ENCODE measurements at places on chromosomes 16 and 17. TPM values are rescaled to one million over a fixed set of nuclear protein-coding genes. Genes with fewer than 3 reads are reported as not detected.

CACNG3 gene
- not detected for total RNA-seq

CFAP52 gene
- total RNA-seq, result not detected

PIRT gene
- total RNA-seq, result not detected

CAPNS2 gene
- total RNA-seq, result not detected

RND2 gene
- 18.5 TPM for total RNA-seq

GPR179 gene
- 0.07 TPM for total RNA-seq

ABCA9 gene
- 0.09 TPM for total RNA-seq

GALNS gene
- 28.3 TPM for total RNA-seq

PTX4 gene
- total RNA-seq, result 0.30 TPM

IRX5 gene
- total RNA-seq, result 93.0 TPM

TBX2 gene
- total RNA-seq, result 228 TPM

DNA sequence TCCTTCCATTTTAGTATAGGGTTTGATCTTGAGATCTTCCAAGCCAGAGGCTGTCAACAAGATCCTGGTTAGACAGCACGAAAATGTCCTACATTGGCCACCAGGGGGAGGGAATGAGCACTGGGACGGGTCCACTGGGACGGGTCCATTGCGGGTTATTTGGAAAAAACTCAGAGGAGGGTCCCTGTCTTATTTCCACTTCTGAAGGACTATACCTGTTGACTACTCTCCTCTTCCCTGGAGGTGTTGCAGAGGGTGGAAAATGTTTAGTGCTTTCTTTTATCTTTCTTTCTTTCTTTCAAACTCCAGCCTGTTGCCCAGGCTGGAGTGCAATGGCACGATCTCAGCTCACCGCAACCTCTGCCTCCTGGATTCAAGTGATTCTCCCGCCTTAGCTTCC lies 2.5 kb downstream of the TTLL6 start:
- peak; percentile 66 for DNase-seq

GRCh38 chr16:48330841-48331192 lies 54.4 kb downstream of the SIAH1 start:
- no peak for DNase-seq

DNA sequence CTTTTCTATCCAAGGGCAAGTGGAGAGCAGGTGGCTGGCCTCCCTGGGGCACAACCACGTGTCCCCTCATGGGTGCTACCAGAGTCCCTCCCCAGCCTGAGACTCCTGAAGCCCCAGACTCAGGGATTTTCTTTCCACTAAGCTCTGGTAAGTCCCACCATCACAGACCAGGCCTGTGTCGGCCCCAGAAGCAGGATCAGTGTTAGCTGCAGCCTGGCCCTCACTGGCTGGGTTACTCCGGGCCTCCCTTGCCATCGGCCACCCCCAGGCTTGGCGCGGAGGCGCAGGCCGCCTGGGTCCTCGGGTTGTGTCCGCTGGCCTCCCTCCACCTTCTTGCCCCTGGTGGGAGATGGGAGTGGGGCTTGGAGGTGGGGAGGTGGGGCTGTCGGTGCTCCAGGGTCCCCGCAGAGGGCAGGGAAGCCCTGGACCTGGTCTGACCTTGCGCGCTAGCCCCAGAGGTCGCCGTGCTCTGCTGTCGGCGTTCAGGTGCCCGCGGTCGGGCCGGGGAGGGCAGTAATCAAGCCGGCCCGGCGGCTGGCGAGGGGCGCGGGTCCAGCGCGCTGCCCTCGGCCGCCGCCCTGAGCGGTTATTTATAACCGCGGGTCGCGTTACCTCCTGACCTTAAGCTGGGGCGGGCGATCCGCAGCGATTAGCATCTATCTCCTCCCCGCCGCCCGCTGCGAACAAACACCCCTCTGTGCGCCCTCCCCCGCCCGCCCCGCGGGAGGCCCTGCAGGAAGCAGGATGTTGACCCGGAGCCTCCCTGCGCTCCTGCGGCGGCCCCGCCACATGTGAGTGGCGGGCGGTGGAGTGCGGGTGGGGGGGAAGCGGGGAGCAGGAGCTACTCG lies 78.1 kb upstream of the TOB1 start:
- peak; percentile 91 for DNase-seq

DNA sequence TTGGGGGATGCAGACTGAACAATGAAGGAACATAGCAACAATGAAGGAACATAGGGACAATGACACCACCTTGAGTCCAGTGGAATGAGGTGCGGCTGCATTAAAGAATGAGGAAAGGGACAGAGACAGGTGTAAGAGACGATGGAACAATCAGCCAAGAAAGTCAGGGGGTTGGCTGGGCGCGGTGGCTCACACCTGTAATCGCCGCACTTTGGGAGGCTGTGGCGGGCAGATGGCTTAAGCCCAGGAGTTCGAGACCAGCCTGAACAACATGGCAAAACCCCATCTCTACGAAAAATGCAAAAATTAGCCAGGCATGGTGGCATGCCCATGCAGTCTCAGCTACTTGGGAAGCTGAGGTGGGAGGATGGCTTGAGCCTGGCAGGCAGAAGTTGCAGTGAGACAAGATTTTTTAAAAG lies 13.6 kb upstream of the CBFB start:
- DNase-seq, result no peak

GRCh38 chr16:78242239-78242630 lies 142.8 kb downstream of the WWOX start:
- no peak for DNase-seq

- DNase-seq, result peak; percentile 84
Measured at GRCh38 chr16:66954097-66954659, 6.9 kb upstream of the CES3 start.

- no peak for DNase-seq
Measured at GRCh38 chr17:31693433-31694220, 165.4 kb downstream of the COPRS start.

- no peak for DNase-seq
Measured at GRCh38 chr16:74075393-74075792, 221.2 kb upstream of the PSMD7 start.

GRCh38 chr17:10802496-10803284 lies 1.2 kb downstream of the TMEM238L start:
- no peak for DNase-seq

DNA sequence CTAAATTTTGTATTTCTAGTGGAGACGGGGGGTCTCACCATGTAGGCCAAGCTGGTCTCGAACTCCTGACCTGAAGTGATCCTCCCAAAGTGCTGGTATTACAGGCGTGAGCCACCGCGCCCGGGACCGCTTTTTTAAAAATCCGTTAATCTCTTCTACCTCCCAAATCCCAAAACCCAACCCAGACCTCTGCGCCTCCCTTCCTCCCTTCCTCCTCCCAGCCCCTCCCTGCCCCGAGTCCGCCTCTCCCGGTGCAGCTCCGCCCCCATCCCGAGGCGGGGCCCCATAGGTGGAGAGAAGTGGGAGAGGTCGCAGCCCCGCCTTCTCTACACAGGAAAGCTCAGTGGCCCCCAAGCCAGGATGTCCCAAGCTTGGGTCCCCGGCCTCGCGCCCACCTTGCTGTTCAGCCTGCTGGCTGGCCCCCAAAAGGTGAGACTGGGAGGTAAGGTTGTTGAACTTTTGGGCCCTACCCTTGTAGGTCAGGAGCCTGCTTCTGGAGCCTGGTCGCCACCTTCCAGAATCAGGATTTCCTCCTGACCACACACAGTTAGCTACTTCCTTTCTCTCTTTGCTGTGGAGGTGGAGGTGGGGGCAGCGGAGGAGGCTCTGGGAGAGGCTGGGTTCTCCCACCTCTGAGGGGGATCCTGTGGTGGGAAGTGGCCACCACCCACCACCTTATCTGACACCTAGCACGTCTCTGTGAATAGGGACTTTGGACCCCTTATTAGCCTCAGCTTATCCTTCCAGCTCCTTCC lies at the start of gene TMEM92:
Gene TMEM92 (plus strand): TSS at position 325 of the 755 bp plus-strand sequence. CDS start 36 bp downstream, at position 361.
- DNase-seq, result peak; percentile 88

DNA sequence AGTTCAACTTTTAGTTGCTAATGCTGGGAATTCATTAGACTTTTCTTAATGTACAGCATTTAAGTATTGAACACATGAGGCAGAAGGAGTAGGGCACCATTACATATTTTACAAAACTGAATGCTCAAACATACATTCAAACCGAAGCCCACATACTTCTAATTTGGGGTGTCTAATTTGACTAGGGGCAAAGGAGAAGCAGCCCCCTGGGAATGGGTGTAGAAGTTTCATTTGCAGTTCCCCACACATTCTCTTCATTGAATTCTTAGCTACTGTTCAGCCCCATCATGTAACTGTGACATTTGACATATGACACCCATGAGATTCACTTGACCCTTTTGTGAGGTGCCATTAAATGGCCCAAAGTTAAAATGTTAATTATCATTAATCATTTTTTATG lies 16.4 kb downstream of the IRX6 start:
- no peak for DNase-seq

Data from cardiac muscle cell (in vitro differentiated cells and primary cell).